ENCODE measurements at places on chromosomes 5 and 9. TPM values are rescaled to one million over a fixed set of nuclear protein-coding genes. Genes with fewer than 3 reads are reported as not detected.

DNA sequence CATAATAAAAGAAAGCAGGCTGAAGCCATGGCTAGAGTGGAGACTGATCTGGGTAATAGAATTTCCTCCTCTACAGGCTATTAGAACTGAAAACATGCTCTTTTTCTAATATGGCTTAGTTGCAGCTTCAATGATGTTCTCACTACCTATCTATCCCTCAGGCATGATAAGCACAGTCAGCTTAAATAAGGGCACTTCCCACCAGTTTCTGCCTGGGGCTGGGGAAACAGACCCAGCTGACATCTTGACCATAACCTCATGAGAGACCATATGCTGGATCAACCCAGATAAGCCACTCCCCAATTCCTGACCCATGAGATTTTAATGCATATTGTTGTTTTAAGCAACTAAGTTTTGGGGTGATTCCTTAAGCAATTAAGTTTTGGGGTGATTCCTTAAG lies 81.2 kb downstream of the ZNF366 start:
- no peak overlapping the region for H3K4me3 ChIP-seq
- H3K36me3 ChIP-seq: no peaks in the 10 kb centered on the region
- DNase-seq: no peak
- no peak overlapping the region for H3K27ac ChIP-seq

GRCh38 chr9:121711281-121711680 lies 59.8 kb downstream of the DAB2IP start:
- peaks cover 7% of the 10 kb centered on the region for H3K4me1 ChIP-seq
- no peak overlapping the region for H3K27ac ChIP-seq
- no peak overlapping the region for H3K4me3 ChIP-seq
- H3K27me3 ChIP-seq: no peaks in the 10 kb centered on the region
- no peak for DNase-seq

DNA sequence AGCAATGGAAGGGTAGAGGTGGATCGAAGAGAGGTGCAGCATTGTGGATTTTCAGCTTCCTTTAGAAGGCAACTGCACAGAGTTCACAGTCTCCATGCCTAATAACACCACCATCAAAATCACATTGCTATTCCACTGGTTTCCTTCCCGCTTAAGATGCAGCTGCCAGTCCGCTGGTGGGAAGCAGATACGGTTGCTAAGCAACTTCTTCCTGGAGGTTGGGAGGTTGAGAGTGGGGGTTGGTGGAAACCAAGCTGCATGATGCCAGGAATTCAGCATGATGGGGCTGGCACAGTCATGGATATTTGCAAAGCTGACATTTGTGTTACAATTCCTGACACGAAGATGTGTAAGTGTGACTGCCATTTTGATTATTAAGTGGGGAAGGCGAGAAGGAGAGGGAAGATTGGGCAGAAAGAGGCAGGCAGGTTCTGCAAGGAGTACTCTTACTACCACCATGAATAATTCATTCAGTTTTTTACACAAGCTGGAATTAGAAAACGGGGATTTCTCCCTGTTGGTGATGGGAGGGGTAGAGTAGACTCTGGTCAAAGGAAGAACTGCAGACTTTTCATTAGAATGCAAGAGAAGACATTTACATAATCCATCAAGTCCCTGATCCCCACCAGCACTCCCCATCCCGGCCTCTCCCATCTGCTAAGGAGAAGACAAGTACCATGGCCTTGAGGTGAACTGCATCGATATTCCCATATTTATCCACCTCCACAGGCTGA lies 87.5 kb downstream of the GLDC start:
- H3K36me3 ChIP-seq: no peaks in the 10 kb centered on the region
- no peak overlapping the region for H3K27ac ChIP-seq
- H3K4me1 ChIP-seq: no peaks in the 10 kb centered on the region
- no peak for DNase-seq

DNA sequence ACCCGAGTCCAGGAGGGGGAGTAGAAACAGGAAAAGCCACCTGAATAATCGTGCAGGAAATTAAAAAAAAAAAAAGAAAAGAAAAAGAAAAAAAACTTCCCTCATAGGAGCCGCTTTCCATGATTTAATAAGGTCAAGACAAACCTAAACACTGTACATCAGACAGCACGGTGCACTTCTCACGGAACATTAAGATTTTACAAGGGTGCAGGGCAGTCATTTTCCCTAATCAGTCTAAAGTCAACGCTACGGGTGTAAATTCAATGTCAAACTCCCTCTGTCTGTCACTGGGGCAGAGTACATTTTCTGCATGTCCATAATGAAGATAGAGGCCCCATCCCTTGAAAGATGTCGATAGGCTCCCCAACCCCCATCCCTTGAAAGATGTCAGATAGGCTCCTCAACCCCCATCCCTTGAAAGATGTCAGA lies 139.7 kb downstream of the TSSK1B start:
- no peak for DNase-seq
- H3K36me3 ChIP-seq: no peaks in the 10 kb centered on the region
- peaks cover 19% of the 10 kb centered on the region for H3K27me3 ChIP-seq
- peak overlapping the region; percentile 89 for H3K4me3 ChIP-seq
- peaks cover 14% of the 10 kb centered on the region for H3K4me1 ChIP-seq
- H3K27ac ChIP-seq: peak overlapping the region; percentile 33

- no peaks in the 10 kb centered on the region for H3K4me1 ChIP-seq
- no peak for DNase-seq
- no peak overlapping the region for H3K4me3 ChIP-seq
- H3K36me3 ChIP-seq: no peaks in the 10 kb centered on the region
These were observed 24.4 kb upstream of the RASA1 start for GRCh38 chr5:87243161-87243844.

- peaks cover 31% of the 10 kb centered on the region for H3K4me1 ChIP-seq
- no peak overlapping the region for H3K27ac ChIP-seq
- H3K36me3 ChIP-seq: peaks cover 2% of the 10 kb centered on the region
- no peak overlapping the region for H3K4me3 ChIP-seq
- no peaks in the 10 kb centered on the region for H3K27me3 ChIP-seq
These were observed 69.6 kb upstream of the GNAQ start for GRCh38 chr9:78101247-78101646.

DNA sequence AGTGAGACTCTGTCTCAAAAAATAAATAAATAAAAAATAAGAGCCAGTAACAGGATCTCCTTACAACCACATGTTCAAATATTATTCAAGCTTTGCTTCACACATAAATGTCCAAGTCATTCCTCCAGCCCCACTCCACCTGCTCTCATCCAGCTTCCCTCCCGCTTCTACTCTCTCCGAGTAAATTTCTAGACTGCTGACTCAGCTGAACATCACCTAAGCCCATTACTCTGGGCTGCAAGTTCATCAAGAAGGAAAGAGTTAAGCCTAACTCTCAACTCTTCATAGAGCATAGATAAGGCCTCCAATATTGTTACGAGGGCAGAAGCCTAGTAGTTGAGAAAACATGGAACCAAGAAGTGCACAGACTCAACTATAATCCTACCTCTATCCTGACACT lies 300.2 kb downstream of the FBXL17 start:
- no peak overlapping the region for H3K27ac ChIP-seq
- DNase-seq: no peak
- H3K4me3 ChIP-seq: no peak overlapping the region
- no peaks in the 10 kb centered on the region for H3K27me3 ChIP-seq

GRCh38 chr9:114671605-114672004 lies 10.4 kb downstream of the TEX48 start:
- DNase-seq: no peak
- peaks cover 25% of the 10 kb centered on the region for H3K4me1 ChIP-seq
- no peak overlapping the region for H3K4me3 ChIP-seq

DNA sequence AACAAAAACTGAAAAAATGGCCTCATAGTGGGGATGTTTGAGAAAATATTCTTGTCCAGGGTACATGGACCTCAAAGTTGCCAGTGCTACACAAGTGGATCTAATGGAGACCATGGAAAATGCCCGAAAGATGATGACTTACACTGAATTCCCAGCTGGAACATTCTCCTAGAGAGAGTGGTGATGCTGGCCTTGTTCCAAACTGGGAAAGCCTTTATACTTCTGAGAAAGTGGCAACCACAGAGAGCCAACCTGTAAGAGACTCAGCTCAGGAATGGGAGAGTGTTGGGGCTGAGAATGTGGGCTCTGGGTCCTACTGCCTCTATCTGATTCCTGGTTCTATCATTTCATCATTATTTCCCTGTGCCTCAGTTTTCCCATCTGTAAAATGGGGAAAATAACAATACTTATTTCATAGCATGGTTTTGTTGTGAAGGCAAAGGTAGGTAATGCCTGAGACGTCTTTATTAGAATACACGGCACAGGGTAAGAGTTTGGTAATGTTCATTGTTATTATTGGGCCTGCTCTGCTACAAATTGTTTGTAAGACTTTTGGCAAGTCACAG lies 229.0 kb upstream of the PANK3 start:
- H3K27me3 ChIP-seq: peaks cover 17% of the 10 kb centered on the region
- DNase-seq: no peak
- H3K27ac ChIP-seq: no peak overlapping the region
- H3K4me3 ChIP-seq: no peak overlapping the region

- peaks cover 22% of the 10 kb centered on the region for H3K27me3 ChIP-seq
- H3K4me3 ChIP-seq: no peak overlapping the region
- peaks cover 6% of the 10 kb centered on the region for H3K4me1 ChIP-seq
- H3K27ac ChIP-seq: no peak overlapping the region
These were observed 25.3 kb upstream of the CEP72 start for GRCh38 chr5:586751-587285.

DNA sequence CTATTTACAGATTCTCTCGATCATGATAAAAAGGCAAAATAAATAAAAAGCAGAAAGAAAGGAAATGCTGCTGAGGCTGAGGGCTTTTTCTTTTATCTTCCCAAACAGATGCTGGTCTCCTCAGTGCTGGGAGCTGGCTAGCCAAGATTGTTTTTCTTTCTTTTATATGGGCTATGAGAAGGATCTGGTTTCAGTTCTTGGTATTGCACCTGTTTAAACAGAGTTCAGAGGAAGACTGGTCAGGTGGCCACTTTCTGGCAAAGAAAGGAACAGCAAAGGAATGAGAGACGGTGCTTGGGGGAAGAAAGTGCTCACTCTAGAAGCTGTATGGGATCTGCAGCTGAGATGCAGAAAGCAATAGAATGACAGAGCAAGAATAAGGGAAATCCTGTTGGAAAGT lies 88.9 kb downstream of the SLF1 start:
- H3K36me3 ChIP-seq: peaks cover 10% of the 10 kb centered on the region
- H3K4me3 ChIP-seq: no peak overlapping the region
- no peaks in the 10 kb centered on the region for H3K27me3 ChIP-seq
- peaks cover 3% of the 10 kb centered on the region for H3K4me1 ChIP-seq
- no peak overlapping the region for H3K27ac ChIP-seq

- no peaks in the 10 kb centered on the region for H3K27me3 ChIP-seq
- H3K27ac ChIP-seq: no peak overlapping the region
- no peaks in the 10 kb centered on the region for H3K36me3 ChIP-seq
- DNase-seq: no peak
These were observed 1964.0 kb upstream of the CDH6 start for GRCh38 chr5:29229461-29229860.

GRCh38 chr5:128528637-128529255 lies 9.3 kb downstream of the FBN2 start:
- no peak overlapping the region for H3K4me3 ChIP-seq
- no peak for DNase-seq
- H3K4me1 ChIP-seq: no peaks in the 10 kb centered on the region
- no peaks in the 10 kb centered on the region for H3K36me3 ChIP-seq
- H3K27ac ChIP-seq: no peak overlapping the region

GRCh38 chr5:130116462-130116861 lies 212.2 kb downstream of the CHSY3 start:
- H3K27me3 ChIP-seq: peaks cover 3% of the 10 kb centered on the region
- H3K4me1 ChIP-seq: no peaks in the 10 kb centered on the region
- H3K4me3 ChIP-seq: no peak overlapping the region
- H3K27ac ChIP-seq: no peak overlapping the region
- H3K36me3 ChIP-seq: no peaks in the 10 kb centered on the region

DNA sequence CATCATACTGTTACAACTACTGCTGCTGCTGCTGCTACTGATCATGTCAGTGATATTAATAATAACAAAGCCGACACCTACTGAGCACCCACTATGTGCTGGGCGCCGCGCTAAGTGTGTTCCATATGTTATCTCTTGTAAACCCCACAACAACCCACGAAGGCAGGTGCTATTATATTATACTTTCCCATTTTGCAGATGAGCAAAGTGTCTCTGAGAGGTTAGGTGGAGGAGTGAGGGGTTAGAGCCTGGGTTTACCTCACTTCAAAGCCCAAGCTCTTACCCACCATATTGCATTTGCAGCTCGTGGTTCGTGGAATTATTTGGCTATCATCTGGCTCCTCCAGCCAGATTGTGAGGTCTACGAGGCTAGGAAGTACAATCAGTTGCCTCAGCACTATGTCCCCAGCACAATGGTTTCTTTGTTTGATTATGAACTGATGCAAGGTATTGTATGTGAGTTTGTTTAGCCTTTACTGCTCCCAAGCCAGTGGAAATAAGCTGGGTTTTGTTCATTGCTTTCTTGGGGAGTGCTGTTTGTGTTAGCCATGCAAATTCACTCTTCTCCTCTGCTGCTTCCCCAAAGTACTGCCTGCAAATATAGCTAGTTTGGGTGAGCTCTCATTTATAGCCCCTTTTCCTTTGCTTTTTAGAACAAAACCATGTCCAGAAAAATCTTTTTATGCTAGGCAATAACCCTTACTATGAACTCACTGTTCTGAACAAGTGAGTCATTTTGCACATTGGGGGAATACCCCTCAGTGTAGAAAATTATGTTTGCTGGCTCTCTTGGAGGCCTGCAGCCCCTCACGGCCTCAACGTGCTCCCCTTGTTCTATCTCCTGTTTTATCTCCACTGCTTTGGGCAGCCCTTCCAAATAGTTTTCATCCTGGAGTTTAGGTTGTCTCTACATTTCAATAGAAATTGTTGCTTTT lies 47.9 kb downstream of the ALG2 start:
- peaks cover 30% of the 10 kb centered on the region for H3K4me1 ChIP-seq
- no peaks in the 10 kb centered on the region for H3K36me3 ChIP-seq
- DNase-seq: peak; percentile 32
- H3K27ac ChIP-seq: peak overlapping the region; percentile 50

GRCh38 chr5:138725153-138725817 lies 27.9 kb upstream of the CTNNA1 start:
- no peak overlapping the region for H3K27ac ChIP-seq
- H3K4me1 ChIP-seq: peaks cover 19% of the 10 kb centered on the region
- H3K36me3 ChIP-seq: no peaks in the 10 kb centered on the region
- H3K4me3 ChIP-seq: no peak overlapping the region
- peaks cover 41% of the 10 kb centered on the region for H3K27me3 ChIP-seq

GRCh38 chr5:138663009-138663408 lies 87.8 kb upstream of the HSPA9 start:
- H3K27me3 ChIP-seq: peaks cover 86% of the 10 kb centered on the region
- H3K27ac ChIP-seq: no peak overlapping the region
- peaks cover 18% of the 10 kb centered on the region for H3K4me1 ChIP-seq

GABRG2 gene
- total RNA-seq: not detected

PCDHB11 gene
- total RNA-seq: not detected

SLC25A25 gene
- total RNA-seq: 12.9 TPM

HSPB3 gene
- total RNA-seq: not detected

SPATA31A3 gene
- not detected for total RNA-seq

ZDHHC11 gene
- total RNA-seq: 4.6 TPM
